Hepatocyte (in vitro differentiated cells): ENCODE measurements at places on chromosomes 1 and 21.

- no peaks in the 10 kb centered on the region for H3K4me1 ChIP-seq
- no peak for DNase-seq
- H3K36me3 ChIP-seq, result no peaks in the 10 kb centered on the region
- H3K27ac ChIP-seq, result no peak overlapping the region
- no peak overlapping the region for H3K4me3 ChIP-seq
Observed at GRCh38 chr1:98157524-98158313, 236.9 kb upstream of the DPYD start.

DNA sequence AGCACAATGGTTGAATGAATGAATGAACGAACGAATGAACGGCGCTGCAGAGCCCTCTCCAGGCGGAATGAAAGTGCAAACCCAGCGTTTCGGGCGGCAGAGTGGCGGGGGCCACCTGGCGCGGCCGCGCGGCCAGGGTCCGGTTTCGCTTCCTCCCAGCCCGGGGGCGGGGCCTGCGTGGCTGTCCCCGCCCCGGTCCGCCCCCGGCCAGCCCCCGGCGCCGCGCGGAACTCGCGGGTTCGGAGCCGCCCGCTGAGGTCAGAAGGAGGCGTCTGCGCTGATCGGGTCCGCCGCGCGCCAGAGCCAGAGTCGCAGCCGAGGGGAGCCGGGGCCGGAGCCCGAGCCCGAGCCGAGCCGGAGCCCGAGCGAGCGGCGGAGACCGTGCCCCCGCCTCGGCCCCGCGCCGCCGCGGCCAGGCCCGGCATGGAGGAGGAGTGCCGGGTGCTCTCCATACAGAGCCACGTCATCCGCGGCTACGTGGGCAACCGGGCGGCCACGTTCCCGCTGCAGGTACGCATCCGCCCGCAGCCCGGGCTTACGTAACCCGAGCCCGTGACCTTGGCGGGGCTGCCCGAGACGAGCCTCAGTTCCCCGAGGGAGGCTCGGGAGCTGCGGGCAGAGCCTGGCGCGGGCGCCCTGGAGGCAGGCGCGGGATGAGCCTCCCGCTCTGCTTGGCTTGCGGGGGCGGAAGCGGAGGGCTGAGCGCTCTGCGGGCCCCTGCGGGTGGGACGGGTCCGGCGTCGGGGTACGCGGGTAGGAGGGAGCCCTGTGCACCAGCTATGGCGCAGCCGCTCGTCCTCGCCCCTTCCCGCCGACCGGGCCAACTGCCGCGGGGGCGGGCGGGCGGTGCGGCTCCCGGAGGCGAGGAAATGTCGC, at the start of gene PDXK:
PDXK (plus strand) TSS at position 258 of the 876 bp plus-strand sequence; CDS start at position 424, 166 bp downstream.
- no peaks in the 10 kb centered on the region for H3K27me3 ChIP-seq
- no peaks in the 10 kb centered on the region for H3K36me3 ChIP-seq
- H3K27ac ChIP-seq, result peak within 1 kb of the TSS; percentile 97
- DNase-seq, result peak; percentile 97
- peak within 1 kb of the TSS; percentile 95 for H3K4me3 ChIP-seq

- H3K27me3 ChIP-seq, result no peaks in the 10 kb centered on the region
- no peak overlapping the region for H3K4me3 ChIP-seq
- H3K27ac ChIP-seq, result peak overlapping the region; percentile 54
- DNase-seq, result peak; percentile 63
- no peaks in the 10 kb centered on the region for H3K36me3 ChIP-seq
Observed at GRCh38 chr21:42164064-42164789, 54.7 kb upstream of the ABCG1 start.

DNA sequence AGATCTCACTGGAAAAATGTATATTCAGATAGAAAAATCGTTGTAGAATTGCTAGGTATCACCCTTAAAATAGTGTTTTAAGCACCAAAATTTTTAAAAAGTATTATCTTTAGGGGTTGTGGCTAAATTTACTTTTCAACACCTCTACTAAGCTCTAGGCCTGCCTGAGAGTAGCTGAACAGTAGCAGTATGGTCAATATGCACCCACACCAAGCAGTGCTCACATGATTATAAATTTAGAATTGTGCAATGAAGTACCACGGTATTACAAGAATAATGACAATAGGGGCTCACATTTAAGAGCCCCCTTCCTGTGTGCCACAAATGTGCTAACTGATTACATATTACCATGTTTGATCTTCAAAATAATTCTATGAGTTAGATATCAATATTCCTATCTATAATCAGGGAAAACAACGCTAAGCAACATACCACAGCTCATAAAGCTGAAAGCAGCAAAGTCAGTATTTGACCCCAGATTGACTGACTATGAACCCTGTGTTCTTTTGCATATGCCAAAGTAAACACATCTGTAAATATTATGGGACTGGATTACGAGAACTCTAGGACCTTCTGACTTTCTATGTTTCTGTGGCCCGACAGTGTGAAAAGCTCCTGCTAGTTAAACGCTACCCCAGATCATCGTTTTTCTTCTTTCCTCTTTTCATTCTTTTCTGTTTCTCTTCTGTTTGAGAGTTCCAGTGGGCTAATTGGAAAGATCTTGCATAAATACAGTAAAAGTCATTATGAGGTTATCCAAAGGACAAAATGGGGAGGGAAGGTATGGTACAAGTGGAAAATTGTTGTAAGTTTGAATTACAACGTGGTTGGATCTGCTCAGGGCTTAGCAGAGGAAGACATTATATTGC, 201.1 kb upstream of the C1orf87 start:
- no peak for DNase-seq
- no peak overlapping the region for H3K4me3 ChIP-seq
- H3K4me1 ChIP-seq, result peaks cover 8% of the 10 kb centered on the region
